ENCODE measurements at places on chromosomes 6 and 20. TPM values are rescaled to one million over a fixed set of nuclear protein-coding genes. Genes with fewer than 3 reads are reported as not detected.

Gene SALL4
- not detected for total RNA-seq

Gene SIRPB2
- not detected for total RNA-seq

Gene COL19A1
- 0.03 TPM for total RNA-seq

Gene PHF1
- 46.4 TPM for total RNA-seq

Gene HLA-DRB1
- 155 TPM for total RNA-seq

Gene DACT2
- not detected for total RNA-seq

Gene OLIG3
- total RNA-seq = 0.45 TPM

Gene OXT
- total RNA-seq = not detected

Gene FAM110A
- total RNA-seq = 35.9 TPM

Gene LY6G6D
- not detected for total RNA-seq
